ENCODE measurements at places on chromosomes 5 and 9.
A peak's percentile ranks its signal among the peaks of the same experiment; 100 is the strongest.

- peak; percentile 15 for DNase-seq
Observed at GRCh38 chr5:97534166-97534565, 351.1 kb upstream of the RIOK2 start.

DNA sequence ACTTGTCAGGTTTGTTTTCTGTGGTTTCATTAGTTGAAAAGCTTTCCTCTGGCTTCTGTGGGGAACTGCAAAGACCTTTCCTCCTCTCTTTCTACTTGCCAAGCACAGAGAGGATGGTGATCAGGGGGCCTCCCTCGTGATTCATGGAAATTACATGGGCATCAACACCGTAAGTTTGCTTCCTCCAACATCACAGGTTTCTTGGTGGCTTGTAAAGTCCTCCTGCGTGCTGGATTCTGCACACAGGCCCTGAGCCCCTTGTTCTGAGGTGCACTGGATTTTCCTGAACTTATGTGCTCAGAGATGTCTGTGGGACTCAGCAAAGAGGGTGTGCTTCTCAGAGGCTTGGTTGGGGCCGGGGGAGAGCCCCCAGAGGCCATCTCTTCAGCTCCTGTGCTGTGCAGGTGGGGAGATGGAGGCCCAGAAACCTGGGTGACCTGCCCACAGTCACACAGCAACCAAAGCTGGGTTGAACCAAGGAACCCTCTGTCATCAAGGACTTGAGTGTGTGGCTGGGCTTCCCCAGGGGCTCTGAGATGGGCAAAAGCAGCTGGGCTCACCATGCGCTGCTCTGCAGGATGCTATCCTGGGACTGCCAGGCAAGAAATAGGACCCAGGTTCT lies 36.5 kb downstream of the RGS3 start:
- DNase-seq = no peak

- no peak for DNase-seq
Observed at GRCh38 chr5:28810751-28811136, 1772.4 kb upstream of the CDH9 start.

GRCh38 chr5:141488591-141489561 lies at the start of gene PCDHGC5:
TSS of gene PCDHGC5 (plus strand) at chr5:141489081. CDS start at chr5:141489241, 160 bp downstream.
- no peak for DNase-seq

DNA sequence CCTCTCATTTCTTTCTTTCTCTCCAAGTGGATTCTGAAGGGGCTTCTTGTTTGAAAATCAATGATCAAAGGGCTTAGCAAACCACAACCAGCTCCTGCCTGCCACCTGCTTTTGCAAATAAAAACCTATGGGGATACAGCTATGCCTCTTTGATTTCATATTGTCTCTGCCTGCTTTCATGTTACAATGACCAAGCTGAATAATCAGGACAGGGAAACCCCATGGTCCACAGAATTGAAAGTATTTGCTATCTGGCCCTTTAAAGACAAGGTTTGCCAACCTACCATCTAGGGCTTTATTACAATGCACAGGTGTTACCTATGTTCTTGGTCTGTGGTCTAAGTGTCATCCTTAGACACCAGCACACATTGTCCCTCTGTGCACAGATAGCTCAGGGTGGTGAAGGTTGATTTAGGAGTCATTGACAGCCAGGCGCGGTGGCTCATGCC lies 28.8 kb upstream of the PLIN2 start:
- DNase-seq = no peak

- DNase-seq = peak; percentile 46
Observed at GRCh38 chr5:159444441-159445082, 114.3 kb upstream of the IL12B start.

- DNase-seq = no peak
Observed at GRCh38 chr9:134492281-134492691, 149.3 kb upstream of the COL5A1 start.

GRCh38 chr9:4366591-4367330 lies 66.9 kb upstream of the GLIS3 start:
- DNase-seq = no peak

- DNase-seq = no peak
Observed at GRCh38 chr9:25350011-25350410, 328.2 kb downstream of the TUSC1 start.

DNA sequence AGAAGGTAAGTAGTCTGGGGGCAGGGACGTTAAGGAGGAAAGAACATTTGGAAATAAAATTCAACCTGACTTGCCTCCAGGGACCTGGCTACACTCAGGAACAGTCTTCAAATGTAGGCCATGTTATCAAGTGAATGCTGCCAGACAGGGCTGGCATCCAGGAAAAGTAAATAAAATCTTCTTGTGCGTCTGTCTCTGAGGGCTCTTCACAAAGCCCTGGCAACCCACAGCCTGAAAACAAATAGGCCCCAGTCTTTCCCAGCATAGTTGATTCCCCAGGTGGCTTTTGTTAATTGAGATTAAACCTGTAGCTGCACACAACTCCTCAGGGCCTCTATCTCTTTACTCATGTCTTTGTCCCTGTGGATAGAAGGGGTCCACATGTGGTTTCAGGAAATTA lies 55.4 kb downstream of the STK32A start:
- no peak for DNase-seq

- no peak for DNase-seq
Observed at GRCh38 chr5:2482778-2483177, 268.7 kb downstream of the IRX2 start.

- DNase-seq = peak; percentile 61
Observed at GRCh38 chr9:130835441-130836298, 616 bp downstream of the ABL1 start.

GRCh38 chr9:69637817-69638200 lies 34.4 kb downstream of the APBA1 start:
- no peak for DNase-seq

DNA sequence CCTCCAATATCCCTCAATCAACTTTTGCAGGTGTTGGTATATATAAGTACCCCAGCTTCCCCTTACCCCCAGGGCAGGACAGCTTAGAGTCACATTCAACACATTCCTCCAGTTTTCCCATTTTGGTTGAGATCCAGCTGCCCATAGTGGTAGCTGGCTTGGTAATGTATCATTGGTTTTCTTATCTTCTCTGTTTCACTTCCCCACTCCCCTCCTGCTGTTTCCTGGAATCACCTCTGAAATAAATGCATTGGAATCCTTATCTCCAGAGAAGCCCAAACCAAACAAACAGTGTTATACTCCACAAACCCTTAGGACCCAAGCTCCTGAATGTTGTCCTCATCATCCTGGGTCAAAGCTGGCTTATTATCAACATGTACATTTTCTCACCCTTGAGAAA lies 184.8 kb downstream of the TMEM38B start:
- DNase-seq = no peak

Data from 8988T (cell line).